ENCODE measurements at places on chromosomes 11 and 22. TPM values are rescaled to one million over a fixed set of nuclear protein-coding genes. Genes with fewer than 3 reads are reported as not detected.

Gene CDK2AP2
- polyA plus RNA-seq = 301 TPM

- H3K27me3 ChIP-seq = peaks cover 3% of the 10 kb centered on the region
- DNase-seq = no peak
- H3K36me3 ChIP-seq = no peaks in the 10 kb centered on the region
- no peak overlapping the region for H3K27ac ChIP-seq
- no peaks in the 10 kb centered on the region for H3K4me1 ChIP-seq
Measured at GRCh38 chr11:15807827-15808226, 548.5 kb downstream of the SOX6 start.

DNA sequence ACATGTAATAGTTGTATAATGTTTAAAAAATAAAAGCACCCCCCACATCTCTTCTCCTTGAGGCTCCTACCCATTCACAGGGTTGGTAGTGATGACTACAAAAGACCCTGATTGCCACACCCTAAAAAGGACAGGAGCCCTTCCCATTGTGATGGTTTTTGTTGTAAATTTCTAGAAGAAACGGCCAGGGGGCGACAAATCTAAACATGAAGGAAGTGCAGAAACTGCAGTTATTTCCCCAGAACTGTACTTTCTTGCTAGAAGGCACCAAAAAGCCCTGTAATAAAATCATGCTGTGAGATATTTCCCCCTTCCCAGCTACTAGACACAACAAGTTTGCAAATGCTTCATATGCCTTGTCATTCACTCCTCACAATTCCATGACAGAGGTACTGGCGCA lies 10.8 kb downstream of the PRR5L start:
- peaks cover 2% of the 10 kb centered on the region for H3K27me3 ChIP-seq
- no peak for DNase-seq

GRCh38 chr11:45423475-45424120 lies 137.5 kb upstream of the SYT13 start:
- H3K36me3 ChIP-seq = no peaks in the 10 kb centered on the region
- no peak for DNase-seq
- no peak overlapping the region for H3K4me3 ChIP-seq

DNA sequence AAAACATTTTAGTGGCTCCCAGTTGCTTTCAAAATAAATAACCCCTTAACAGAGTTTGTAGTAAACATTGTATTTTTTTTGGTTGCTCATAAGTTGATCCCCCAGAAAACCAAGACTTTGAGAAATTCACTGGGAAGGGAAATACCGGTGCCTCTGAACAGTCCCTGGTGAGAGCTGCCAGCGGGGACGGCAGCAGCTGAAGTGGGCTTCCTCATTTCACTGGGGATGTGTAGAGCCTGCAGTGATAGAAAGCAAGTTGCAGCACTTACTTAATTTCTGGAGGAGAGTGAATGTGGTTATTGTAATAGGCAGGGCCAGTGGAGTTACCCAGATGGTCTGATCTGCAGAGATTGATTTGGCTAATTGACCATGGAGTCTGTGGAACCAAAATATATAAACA lies 18.6 kb upstream of the MCHR1 start:
- no peak for DNase-seq
- H3K4me1 ChIP-seq = no peaks in the 10 kb centered on the region
- H3K4me3 ChIP-seq = no peak overlapping the region

- H3K27ac ChIP-seq = no peak overlapping the region
- H3K4me1 ChIP-seq = no peaks in the 10 kb centered on the region
- DNase-seq = no peak
- H3K4me3 ChIP-seq = no peak overlapping the region
Measured at GRCh38 chr11:122910775-122911174, 28.2 kb downstream of the JHY start.

- peaks cover 22% of the 10 kb centered on the region for H3K27me3 ChIP-seq
- H3K4me1 ChIP-seq = peaks cover 10% of the 10 kb centered on the region
- no peak overlapping the region for H3K4me3 ChIP-seq
- no peak for DNase-seq
Measured at GRCh38 chr22:50605002-50605612, 4.5 kb downstream of the MAPK8IP2 start.

GRCh38 chr11:46603704-46604308 lies 10.0 kb upstream of the AMBRA1 start:
- no peak for DNase-seq
- H3K27ac ChIP-seq = no peak overlapping the region
- H3K4me1 ChIP-seq = no peaks in the 10 kb centered on the region
- H3K36me3 ChIP-seq = peaks cover 11% of the 10 kb centered on the region

Measured in immature natural killer cell (primary cell).